Activated naive CD4-positive, alpha-beta T cell treated with anti-CD3 and anti-CD28 coated beads for 36 hours (primary cell): ENCODE measurements at places on chromosomes 6 and 20.

DNA sequence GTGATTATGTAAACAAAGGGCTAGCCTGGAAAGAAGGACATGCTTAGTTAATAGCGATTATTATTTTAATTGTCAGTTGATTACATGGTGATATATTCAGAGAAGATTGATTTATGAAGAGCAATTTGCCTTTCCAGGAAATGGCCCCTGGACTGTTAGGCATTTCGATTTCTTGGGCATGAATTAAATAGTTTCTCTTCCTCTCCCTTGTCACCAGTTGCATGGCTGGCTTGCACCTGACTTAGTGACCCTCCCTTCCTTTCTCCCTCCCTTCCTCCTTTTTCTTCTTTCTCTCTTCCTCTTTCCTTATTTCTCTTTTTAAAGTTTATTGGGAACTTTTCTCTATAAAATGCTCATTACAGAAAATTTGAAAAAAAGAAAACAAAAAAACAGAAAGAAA, 235.4 kb downstream of the CDC5L start:
- no peak for DNase-seq

- DNase-seq, result no peak
These were observed 24.3 kb downstream of the GCNT2 start for GRCh38 chr6:10545482-10545881.

- DNase-seq, result no peak
These were observed 477.8 kb downstream of the HACE1 start for GRCh38 chr6:104381907-104382306.

DNA sequence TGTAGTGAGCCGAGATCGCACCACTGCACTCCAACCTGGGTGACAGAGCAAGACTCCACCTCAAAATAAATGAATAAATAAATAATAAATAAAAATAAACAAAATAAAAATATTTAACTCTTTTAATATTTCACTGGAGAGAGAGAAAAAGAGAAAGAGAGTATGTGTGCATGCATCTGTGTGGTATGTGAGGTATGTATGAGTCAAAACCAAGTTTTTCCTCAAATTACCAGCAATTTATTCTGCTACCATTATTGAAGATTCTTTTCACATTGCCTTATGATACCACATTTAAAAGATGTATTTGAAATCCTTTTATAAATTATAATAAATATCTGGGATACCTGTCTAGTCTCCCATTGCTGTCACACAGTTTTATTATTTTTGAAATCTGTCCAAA, 122.1 kb downstream of the CD164 start:
- DNase-seq, result no peak

- no peak for DNase-seq
These were observed 365.9 kb downstream of the MMUT start for GRCh38 chr6:49097116-49097515.
